ENCODE measurements at places on chromosomes 3 and 15. TPM values are rescaled to one million over a fixed set of nuclear protein-coding genes. Genes with fewer than 3 reads are reported as not detected.

- no peaks in the 10 kb centered on the region for H3K36me3 ChIP-seq
- peak overlapping the region; percentile 99 for H3K27ac ChIP-seq
- H3K4me1 ChIP-seq = peaks cover 18% of the 10 kb centered on the region
- peak overlapping the region; percentile 69 for H3K4me3 ChIP-seq
Measured at GRCh38 chr3:49469037-49469935, 781 bp upstream of the DAG1 start.

- H3K27ac ChIP-seq = no peak overlapping the region
- H3K4me3 ChIP-seq = no peak overlapping the region
- no peaks in the 10 kb centered on the region for H3K36me3 ChIP-seq
- no peaks in the 10 kb centered on the region for H3K4me1 ChIP-seq
- H3K27me3 ChIP-seq = no peaks in the 10 kb centered on the region
Measured at GRCh38 chr3:101950985-101951733, 101.8 kb downstream of the NFKBIZ start.

The ITIH1 gene
- total RNA-seq = 0.22 TPM

DNA sequence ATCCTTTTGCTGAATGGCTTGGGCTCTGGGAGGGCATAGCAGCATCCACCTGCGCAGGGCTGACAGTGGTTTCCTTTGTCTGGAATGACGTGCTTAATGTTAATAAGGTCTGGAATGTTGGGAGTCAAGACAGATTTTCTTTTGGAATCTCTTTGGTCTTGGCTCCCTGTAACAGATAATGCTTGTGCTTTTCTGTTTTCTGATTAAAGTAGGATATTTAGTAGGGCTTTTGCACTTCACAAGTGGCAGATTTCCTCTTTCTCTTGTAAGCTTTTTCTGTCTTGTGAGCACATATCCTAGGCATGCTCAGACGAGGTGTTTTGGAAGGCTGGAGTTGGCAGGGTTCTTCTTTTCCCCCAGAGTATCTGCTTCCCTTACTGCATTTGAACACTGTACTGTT is 189.6 kb downstream of the GHSR start:
- H3K27ac ChIP-seq = peak overlapping the region; percentile 62
- H3K36me3 ChIP-seq = no peaks in the 10 kb centered on the region
- no peak overlapping the region for H3K4me3 ChIP-seq

GRCh38 chr3:138124188-138124587 is 8.0 kb downstream of the A4GNT start:
- H3K4me3 ChIP-seq = no peak overlapping the region
- H3K27me3 ChIP-seq = no peaks in the 10 kb centered on the region
- H3K36me3 ChIP-seq = no peaks in the 10 kb centered on the region
- no peak for DNase-seq

DNA sequence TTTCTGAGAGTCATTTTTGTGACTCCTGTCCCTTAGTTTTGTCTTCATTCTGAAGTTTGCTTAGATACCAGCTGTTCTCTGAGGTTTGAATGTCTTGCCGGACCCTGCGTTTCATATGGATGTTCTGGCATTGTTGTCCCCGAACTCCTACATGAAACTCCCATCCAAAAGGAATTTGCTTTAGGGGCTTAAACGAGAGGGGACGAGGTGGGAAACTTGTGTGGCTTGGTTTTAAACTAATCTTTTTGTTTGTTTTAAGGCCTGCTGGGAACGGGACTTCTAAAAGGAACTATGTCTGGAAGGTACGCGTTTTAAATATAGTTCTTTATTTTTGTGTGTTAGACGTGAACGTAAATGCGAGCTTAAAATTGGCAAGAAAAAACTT is 679 bp downstream of the RPL35A start:
- peak; percentile 46 for DNase-seq
- H3K4me1 ChIP-seq = peaks cover 2% of the 10 kb centered on the region
- peak overlapping the region; percentile 100 for H3K4me3 ChIP-seq
- peak overlapping the region; percentile 95 for H3K27ac ChIP-seq

The CHAC1 gene
- total RNA-seq = 4.7 TPM

DNA sequence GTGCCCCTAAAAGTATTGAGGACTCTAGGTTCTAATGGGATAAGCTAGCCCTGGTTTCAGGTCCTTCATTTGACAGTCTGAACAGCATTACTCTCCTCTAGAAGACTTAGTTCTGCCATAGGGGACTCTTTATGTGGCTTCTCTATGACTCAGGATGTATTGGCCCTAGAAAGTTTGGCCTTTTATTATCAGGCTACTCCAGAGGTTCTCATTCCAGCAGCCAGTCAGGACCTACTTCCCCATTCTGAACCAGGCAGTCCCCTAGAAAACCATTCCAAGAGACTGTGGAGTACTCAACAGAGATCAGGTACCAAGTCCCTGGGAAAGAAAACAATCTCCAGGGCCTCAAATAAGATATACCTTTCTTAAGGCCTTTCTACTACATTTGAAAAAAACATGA is 157.9 kb upstream of the TSPAN3 start:
- no peak overlapping the region for H3K4me3 ChIP-seq
- no peaks in the 10 kb centered on the region for H3K27me3 ChIP-seq
- H3K27ac ChIP-seq = no peak overlapping the region
- H3K4me1 ChIP-seq = no peaks in the 10 kb centered on the region
- no peaks in the 10 kb centered on the region for H3K36me3 ChIP-seq

DNA sequence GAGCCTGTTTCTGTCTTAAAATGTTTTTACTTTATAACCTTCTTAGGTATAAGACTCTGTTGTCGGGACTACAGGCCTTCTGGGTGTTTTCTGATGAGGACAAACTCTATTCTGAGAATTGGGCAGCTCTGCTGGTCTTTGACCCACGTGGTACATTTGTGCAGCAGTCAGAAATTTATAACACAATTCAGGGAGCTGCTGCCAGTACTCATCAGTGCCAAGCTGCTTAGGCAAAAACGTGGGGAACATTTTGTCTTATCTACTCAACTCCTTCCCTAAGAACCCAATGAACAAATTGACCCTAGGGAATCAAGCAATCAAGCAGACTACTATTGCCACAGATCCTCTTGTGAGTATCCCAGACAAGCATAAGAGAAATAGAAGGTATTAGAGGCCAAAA is 180.7 kb upstream of the PDZRN3 start:
- no peaks in the 10 kb centered on the region for H3K4me1 ChIP-seq
- no peak for DNase-seq
- H3K4me3 ChIP-seq = no peak overlapping the region
- H3K27me3 ChIP-seq = no peaks in the 10 kb centered on the region

GRCh38 chr15:84804005-84804900 is 12.9 kb upstream of the ALPK3 start:
- H3K27ac ChIP-seq = no peak overlapping the region
- no peaks in the 10 kb centered on the region for H3K4me1 ChIP-seq
- no peak for DNase-seq

The ATP10A gene
- 6.8 TPM for total RNA-seq

DNA sequence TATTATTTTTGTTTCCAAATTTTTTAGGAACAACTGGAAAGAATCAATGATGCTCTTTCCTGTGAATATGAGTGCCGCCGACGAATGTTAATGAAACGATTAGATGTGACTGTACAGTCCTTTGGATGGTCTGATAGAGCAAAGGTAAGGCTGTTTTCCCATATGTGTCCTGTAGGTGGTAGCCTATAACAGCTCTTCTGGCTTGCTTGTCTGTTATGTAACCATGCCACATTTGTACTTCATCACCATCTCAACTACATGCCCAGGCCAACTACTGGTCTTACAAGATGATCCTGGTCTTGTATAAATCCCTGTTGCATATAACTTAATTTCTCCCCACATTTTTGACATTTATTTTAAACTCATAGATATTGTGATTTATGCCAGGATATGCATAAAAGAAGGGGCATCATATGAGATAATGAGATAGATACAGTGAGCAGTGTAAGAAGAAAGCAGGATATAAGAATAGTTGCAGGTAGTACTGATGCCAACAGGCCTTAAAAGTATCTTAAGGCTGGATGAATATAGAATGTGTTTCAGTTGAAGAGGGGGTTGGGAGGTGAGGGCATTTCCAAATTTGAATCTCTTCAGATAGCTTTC is 20.3 kb downstream of the FAM98B start:
- H3K27ac ChIP-seq = no peak overlapping the region
- DNase-seq = peak; percentile 31
- H3K36me3 ChIP-seq = peaks cover 8% of the 10 kb centered on the region
- no peaks in the 10 kb centered on the region for H3K27me3 ChIP-seq

GRCh38 chr3:134955874-134956273 is 160.8 kb downstream of the EPHB1 start:
- H3K27me3 ChIP-seq = no peaks in the 10 kb centered on the region
- no peak for DNase-seq
- H3K36me3 ChIP-seq = no peaks in the 10 kb centered on the region
- H3K27ac ChIP-seq = no peak overlapping the region

DNA sequence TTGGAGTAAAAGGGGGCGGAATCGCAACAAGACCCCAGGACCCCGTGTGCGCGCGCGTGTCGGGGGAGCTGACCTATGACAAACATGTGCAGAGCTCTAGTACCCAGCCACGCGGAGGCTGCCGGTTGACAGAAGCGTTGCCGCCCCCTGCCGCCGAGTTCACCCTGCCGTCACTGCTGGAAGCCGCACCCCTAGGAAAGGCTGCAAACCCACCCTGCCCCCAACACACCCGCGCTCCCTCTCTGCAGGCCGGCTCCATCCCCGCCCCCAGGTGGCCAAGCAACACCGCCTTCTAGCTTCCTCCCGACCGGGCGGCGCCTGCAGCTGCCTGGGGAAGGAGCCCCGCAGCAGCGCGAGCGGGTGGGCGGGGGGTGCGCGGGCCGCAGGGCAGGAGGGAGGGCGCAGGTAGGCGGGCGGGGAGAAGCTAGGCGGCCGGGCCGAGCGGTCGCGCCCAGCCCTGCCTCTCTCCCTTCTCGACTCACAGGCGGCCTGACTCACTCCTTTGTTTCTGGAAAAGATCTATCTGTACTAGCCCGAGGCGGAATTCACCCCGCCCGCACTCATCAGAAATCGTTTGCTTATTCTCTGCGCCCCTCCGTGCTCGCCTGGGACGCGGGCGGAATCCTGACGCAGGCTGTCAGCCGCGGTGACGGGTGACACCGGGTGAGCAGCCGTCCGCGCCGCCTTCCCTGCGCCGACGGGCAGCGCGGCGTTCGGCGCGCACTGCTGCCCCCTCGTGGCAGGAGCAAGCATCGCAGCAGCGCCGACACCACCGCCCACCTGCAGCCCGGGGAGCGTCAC is 160.8 kb downstream of the GAP43 start:
- no peaks in the 10 kb centered on the region for H3K4me1 ChIP-seq
- no peaks in the 10 kb centered on the region for H3K36me3 ChIP-seq
- H3K27ac ChIP-seq = peak overlapping the region; percentile 86
- peak; percentile 96 for DNase-seq
- peak overlapping the region; percentile 72 for H3K4me3 ChIP-seq

- H3K27me3 ChIP-seq = no peaks in the 10 kb centered on the region
- H3K4me3 ChIP-seq = no peak overlapping the region
- no peaks in the 10 kb centered on the region for H3K4me1 ChIP-seq
- no peak for DNase-seq
- H3K36me3 ChIP-seq = no peaks in the 10 kb centered on the region
Measured at GRCh38 chr3:4615750-4616149, 122.6 kb downstream of the ITPR1 start.

- no peaks in the 10 kb centered on the region for H3K4me1 ChIP-seq
- no peaks in the 10 kb centered on the region for H3K36me3 ChIP-seq
- no peaks in the 10 kb centered on the region for H3K27me3 ChIP-seq
- no peak overlapping the region for H3K27ac ChIP-seq
- DNase-seq = no peak
- no peak overlapping the region for H3K4me3 ChIP-seq
Measured at GRCh38 chr15:31574766-31575165, 248.1 kb downstream of the KLF13 start.

GRCh38 chr15:99631255-99631654 is 65.5 kb downstream of the MEF2A start:
- no peak overlapping the region for H3K27ac ChIP-seq
- H3K27me3 ChIP-seq = no peaks in the 10 kb centered on the region
- H3K4me3 ChIP-seq = no peak overlapping the region
- H3K4me1 ChIP-seq = no peaks in the 10 kb centered on the region
- DNase-seq = no peak
- peaks cover 9% of the 10 kb centered on the region for H3K36me3 ChIP-seq

DNA sequence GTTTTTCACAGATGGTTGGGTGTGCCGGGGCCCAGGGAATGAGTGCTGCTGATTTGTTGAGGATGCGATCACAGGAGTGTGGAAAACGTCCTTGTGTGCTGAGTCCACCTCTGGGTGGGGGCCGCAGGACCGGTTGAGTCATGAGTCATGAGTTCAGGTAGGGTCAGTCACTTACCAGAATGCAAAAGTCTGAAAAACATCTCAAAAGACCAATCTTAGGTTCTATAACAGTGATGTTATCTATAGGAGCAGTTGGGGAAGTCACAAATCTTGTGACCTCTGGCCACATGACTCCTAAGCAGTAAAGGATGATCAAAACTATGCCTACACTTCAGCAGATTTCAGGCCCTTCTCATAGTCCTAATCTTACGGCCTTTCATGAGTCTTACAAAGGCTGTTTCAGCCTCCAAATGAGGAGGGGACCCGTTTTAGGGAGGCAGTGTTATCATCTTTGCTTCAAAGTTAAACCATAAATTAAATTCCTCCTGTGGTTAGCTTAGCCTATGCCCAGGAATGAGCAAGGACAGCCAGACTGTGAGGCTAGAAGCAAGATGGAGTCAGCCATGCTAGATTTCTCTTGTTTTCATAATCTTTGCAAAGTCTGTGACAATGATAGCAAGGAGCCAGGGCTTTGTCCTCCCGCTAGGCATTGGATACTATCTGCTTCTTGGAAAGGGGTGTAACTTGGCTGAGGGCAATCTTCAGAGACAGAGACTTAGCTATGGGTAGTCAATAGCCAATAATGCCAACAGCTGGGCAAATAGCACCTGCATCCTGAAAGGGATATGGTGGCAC is 30.6 kb upstream of the PIAS1 start:
- H3K36me3 ChIP-seq = no peaks in the 10 kb centered on the region
- no peaks in the 10 kb centered on the region for H3K4me1 ChIP-seq
- H3K4me3 ChIP-seq = no peak overlapping the region
- no peak overlapping the region for H3K27ac ChIP-seq

- no peak overlapping the region for H3K4me3 ChIP-seq
- H3K27ac ChIP-seq = no peak overlapping the region
- H3K4me1 ChIP-seq = no peaks in the 10 kb centered on the region
- no peaks in the 10 kb centered on the region for H3K27me3 ChIP-seq
- DNase-seq = no peak
- no peaks in the 10 kb centered on the region for H3K36me3 ChIP-seq
Measured at GRCh38 chr15:76084256-76084655, 24.5 kb downstream of the TMEM266 start.

- DNase-seq = no peak
- no peaks in the 10 kb centered on the region for H3K27me3 ChIP-seq
- H3K4me3 ChIP-seq = no peak overlapping the region
- H3K27ac ChIP-seq = no peak overlapping the region
- H3K36me3 ChIP-seq = no peaks in the 10 kb centered on the region
- H3K4me1 ChIP-seq = no peaks in the 10 kb centered on the region
Measured at GRCh38 chr15:31046759-31047359, 54.7 kb downstream of the TRPM1 start.

The WNT7A gene
- total RNA-seq = 3.3 TPM

- DNase-seq = no peak
- H3K4me1 ChIP-seq = no peaks in the 10 kb centered on the region
- H3K4me3 ChIP-seq = no peak overlapping the region
- no peak overlapping the region for H3K27ac ChIP-seq
- H3K36me3 ChIP-seq = peaks cover 62% of the 10 kb centered on the region
Measured at GRCh38 chr3:45967724-45968123, 24.5 kb downstream of the CXCR6 start.

Data from kidney (tissue), 22 donors.